BE2C (cell line): ENCODE measurements at places on chromosomes 2 and 18.

DNA sequence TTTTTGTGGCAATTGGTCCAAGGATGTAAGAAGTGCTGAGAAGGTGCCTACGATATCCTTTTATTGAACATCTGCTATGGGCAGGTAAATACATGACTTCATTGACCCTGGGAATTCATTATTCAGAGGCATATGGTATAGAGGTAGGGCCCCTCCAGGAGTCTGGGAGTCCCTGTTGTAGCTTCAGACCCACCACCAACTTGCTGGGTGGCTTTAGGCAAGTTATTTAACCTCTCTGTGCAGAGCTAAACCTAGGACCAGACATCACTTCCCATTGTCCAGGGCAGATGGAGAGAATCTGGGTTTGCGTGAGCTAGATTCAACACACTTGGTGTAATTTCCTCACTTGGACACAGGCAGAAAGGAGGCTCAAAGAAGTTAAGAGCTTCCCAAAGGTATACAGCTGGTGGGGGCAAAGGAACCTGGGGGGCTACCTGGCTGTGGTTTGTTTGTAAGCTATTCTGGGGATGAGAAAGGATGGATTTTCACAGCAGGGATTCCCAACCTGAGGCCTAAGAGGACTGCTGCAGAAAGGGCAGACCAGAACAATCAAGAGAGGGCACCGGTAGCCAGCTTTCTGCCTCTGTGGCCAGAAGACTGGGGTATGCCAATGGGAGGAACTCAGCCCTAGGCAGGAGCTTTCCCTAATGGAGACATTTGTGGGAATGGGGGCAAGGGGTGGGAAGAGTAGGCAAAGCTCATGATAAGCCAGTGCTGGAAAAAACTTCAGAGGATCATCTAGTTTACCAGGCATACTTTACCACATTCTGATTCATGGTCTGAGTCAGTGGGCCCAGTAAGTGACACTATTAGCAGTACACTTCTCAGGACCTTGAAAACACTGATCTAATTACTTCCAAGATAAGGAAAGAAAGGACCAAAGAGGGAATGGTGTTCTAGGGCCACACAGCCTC, 102.7 kb upstream of the SMAD2 start:
- DNase-seq: no peak

- DNase-seq: no peak
These were observed 86.2 kb upstream of the THOC1 start for GRCh38 chr18:354003-354402.

DNA sequence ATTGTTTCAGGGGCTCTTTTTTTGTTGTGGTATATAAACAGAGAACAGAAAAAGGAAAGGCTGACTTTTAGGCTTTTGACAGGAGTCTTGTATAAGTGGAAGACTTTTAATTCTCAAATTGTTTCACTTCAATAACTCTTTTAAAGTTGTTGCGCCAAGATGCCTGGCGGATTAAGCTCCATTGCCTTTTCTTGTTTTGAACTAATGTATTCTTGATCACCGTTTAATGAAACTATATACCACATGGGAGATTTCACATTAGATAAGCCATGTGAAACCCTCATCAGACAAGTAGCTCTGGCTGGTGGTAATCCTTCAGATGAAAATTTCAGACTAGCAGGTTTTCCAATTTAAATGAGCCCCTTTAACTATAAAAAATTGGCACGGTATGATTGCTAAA, 257.4 kb downstream of the CCDC178 start:
- no peak for DNase-seq

DNA sequence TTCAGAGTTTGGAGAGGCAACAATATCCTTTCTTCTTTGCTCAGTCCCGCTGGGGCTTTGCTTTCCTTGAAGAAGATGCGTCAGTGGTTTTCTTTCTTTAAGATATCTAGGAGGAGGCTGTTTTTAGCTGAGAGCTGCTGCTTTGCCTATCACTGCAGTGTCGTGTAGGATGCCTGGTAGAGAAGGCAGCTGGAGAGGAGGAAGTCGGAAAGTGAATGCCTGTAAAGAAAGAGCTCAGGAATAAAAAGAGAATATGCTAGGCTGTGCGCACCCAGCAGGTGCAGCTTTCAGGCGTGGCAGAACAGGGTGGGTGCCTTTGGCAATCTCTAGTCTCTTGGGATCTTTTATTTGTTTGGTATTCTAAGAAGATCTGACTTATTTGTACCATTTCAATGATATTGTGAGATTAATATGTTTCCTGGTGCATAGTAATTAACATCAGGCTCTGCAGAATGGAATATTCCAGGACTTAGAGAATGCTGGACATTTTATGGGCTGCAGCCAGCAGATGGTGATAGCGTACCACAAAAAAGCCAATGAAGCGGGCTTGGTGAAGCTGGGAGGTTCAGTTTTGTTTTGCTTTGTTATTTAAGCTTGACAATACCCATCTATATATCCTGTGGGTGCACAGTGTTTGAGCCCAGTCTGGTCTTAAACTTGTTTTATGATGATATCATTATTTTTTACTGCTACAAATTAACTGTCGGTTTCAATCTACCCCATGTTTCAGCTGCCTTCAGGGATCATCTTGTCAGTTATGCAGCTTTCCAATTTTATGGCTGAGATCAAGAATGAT, 34.9 kb downstream of the CAVIN2 start:
- DNase-seq: peak; percentile 54

GRCh38 chr2:38279201-38279600, 97.9 kb downstream of the ATL2 start:
- no peak for DNase-seq

- no peak for DNase-seq
These were observed 16.3 kb downstream of the SIX3 start for GRCh38 chr2:44957656-44958327.

DNA sequence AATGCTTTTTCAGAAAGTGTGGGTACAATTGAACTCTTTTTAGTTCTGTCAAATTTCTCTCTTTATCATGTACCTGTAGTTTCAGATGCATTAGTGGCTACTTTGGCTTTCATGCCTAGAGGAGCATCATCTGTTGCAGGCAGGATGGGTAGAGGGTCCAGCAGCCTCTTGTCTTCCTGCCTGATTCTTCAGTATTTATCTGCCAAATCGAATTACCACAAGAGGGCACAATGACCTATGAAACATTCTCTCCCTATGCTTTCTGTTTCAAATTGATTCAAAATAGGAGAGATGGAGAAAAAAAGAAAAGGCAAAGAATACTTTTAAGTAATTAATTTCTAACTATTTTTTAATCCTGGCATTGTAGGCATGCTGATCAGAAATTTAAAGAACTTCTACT, 477.2 kb downstream of the TRIB2 start:
- peak; percentile 33 for DNase-seq

DNA sequence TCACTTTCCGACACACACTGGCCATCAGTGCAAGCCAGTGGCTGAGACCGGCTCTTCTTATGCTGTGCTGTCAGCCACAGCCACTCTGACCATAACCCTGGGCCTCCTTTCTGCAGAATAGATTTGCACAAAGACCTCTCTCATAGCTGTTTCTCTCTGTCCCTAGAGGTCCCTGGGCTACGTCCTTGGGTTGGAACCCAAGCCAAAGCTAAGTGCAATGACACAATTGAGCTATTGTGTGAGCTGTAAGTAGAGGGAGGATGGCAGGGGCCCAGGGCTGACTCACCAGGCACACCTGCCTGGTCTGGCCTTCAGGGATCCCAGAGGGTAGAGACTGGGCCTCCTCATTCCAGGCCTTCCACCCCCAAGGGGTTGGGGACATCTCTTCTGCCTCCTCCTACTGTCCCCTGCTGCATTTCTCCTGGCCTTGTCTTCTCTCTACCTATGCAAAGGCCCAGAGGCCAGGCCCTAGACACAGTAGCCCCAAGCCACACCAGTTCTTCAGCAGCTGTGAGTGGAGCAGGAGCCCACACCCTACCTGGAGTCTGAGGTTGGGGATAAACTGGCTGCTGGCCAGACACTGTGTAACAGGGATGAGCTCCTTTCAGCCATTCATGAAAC, 174.6 kb downstream of the NCK2 start:
- no peak for DNase-seq

DNA sequence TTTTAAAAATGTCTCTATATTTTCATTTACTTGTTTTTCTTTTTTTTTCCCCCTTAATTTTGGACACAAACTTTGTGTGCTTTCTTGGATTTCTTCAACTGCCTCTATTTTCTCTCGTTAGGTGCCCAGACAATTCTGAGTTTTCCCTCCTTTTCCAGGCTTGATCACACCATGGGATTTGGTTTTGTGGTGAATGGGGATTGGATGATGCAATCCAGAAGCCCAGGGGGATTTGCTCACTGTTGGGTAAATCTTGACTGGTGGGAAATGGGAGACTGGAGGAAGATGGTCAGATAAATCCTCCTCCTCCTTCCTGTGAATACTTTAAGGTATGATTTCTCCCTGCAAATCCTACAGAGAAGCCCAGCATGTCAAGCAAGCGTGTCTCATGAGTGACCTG, 19.5 kb upstream of the PAX8 start:
- DNase-seq: no peak

- DNase-seq: no peak
These were observed 997.4 kb upstream of the PIK3C3 start for GRCh38 chr18:40957533-40958070.

DNA sequence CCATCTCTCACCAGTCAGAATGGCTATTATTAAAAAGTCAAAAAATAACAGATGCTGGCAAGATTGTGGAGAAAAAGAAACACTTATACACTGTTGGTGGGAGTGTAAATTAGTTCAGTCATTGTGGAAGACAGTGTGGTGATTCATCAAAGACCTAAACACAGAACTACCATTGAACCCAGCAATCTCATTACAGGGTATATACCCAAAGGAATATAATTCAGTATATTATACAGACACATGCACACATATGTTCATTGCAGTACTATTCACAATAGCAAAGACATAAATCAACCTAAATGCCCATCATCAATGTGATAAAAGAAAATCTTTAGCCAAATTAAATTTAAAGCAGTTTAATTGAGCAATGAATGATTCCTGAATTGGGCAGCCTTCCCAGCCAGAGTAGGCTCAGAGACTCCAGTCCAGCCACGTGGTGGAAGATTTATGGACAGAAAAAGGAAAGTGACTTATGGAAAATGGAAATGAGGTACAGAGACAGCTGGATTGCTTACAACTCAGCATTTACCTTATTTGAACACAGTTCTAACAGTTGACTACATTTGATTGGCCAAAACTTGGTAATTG, 377.1 kb upstream of the SLC39A10 start:
- DNase-seq: peak; percentile 70

DNA sequence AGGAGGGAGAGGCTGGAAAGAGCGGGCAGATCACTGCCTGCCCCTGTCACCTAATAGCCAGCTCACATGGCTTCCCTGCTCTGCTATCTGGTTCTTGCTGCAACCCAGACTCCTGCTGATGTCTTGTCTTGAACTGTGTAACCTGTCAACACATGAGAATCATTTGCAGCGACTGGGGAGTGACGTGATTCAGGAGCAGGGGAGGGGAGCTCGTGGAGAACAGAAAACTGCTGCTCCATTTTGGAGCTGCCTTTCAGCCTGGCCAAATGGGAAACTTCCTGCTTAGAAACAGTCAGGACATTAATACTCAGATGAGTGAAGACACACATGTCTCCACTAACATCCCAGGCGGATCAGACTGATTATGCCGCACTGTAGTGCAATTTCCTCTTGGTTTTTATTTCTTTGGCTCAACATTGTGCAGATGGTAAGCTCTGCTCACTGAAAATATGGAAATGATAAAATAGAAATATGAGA, 38.1 kb downstream of the RPL37A start:
- peak; percentile 68 for DNase-seq

DNA sequence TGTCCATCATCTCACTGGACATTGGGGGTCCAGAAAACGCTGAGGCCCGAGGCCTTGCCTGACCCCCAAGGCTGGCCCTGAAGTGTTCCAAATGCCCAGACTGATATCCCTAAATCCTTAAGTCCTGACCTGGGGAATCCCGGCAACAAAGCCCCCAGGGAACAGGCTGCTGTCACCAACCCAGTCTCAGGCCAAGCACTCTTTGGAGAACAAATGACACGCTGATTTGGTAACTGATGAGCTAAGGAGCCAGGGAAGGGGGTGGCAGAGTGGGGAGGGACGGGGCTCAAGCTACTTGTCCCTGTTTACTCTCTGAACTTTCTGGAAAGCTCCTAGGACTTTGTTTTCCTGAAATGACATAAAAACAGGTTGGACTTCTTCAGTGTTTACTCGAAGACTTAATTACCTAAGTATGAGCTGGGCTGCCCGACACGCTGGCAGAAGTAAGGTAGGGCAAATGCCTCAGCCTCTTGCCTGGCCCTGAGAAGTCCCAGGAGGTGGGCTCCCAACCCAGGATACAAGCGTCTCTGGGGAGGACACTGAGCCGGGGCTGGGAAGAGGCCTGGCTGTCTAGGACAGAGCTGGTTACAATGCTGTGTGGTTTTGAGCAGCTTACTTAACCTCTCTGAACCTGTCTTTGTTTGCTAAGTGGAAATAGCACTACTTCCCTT, 105.5 kb upstream of the GLI2 start:
- no peak for DNase-seq

- no peak for DNase-seq
These were observed 228.3 kb upstream of the ERBB4 start for GRCh38 chr2:212766921-212767320.

GRCh38 chr2:228705318-228705717, 523.8 kb upstream of the SPHKAP start:
- DNase-seq: no peak

GRCh38 chr18:959854-960253, 55.2 kb downstream of the ADCYAP1 start:
- DNase-seq: no peak

DNA sequence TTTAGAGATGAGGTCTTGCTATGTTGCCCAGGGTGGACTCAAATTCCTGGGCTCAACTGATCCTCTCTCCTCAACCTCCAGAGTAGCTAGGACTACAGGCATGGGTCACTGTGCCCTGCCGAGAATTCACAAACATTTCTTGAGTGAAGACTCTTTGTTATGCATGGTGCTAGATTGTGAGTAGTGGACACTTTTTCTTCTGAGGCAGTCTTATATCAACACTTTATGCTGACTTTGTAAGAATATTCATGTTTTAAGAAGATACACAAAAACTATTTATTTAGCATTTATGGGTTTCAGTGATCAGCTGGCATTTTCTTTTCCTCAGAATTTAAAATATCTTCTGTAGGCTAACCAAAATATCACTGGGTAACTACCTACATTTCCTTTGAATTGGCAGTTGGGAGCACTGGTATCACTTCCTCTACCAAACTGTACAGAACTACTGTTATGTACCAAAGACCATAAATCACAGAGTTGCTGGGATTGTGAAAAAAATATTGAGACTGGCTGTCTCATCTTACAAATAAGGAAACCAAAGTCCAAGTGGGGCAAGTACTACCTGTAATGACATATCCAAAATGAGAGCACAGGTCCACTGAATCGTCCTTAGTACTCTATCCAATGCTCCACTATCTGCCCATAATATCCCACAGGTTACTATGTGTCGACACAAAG, 34.0 kb downstream of the DOCK10 start:
- DNase-seq: no peak
